ENCODE measurements at places on chromosomes 2 and 18.
A peak's percentile ranks its signal among the peaks of the same experiment; 100 is the strongest.

DNA sequence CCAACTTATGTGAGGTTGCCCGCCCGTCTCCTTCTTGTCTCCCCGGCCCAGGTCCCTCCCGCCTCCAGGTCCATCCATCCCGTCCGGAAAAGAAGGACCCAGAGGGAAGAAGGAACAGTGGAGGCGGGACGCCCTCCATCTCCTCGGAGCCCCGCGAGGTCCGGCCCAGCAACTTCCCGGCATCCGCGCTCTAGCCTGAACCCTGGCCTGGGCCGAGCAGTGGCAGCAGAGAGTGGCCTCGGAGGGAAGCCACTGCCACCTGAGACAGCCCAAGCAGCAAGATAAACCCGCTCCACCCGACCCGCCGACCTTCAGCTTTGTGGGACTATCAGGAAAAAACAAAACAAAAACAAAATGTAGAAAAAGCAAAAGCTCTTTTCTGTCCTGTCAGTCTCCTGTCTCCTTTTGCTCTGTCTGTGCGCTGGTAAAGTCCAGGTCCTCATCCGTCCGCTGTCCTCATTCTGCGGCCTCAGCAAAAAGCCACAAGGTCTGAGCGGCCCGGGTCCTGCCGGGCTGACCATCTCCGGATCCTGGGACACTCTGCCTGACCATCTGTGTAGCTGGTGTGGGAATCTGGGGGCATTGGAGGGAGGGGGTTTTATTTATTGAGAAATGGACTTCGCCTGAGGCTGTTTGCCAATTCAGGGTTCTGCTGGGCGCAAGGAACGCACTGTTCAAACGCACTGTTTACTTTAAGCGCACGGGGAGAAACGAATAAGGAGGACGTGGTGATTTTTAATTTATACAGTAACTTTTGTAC is 3.1 kb downstream of the DLX1 start:
- DNase-seq: no peak

DNA sequence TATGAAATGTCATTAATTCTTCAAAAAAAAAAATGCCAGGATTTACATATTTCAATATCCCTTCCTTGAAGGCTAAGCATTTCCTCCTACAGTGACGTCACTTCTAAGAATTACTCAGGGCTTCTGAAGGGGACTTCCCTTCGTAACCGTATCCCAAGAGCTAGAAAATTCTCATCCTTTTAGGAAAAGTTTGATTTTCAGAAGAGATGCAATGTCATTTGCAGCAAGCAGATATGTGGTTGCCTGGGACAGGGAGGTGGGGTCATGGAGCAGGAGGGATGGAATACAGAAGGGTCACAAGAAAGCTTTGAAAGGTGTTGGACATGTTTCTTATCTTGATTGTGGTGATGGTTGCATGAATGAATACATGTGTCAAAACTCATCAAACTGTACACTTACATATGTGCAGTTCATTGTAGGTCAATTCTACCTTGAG is 97.0 kb upstream of the ATL2 start:
- DNase-seq: no peak

GRCh38 chr2:142033393-142033792 is 97.4 kb downstream of the LRP1B start:
- DNase-seq: no peak

DNA sequence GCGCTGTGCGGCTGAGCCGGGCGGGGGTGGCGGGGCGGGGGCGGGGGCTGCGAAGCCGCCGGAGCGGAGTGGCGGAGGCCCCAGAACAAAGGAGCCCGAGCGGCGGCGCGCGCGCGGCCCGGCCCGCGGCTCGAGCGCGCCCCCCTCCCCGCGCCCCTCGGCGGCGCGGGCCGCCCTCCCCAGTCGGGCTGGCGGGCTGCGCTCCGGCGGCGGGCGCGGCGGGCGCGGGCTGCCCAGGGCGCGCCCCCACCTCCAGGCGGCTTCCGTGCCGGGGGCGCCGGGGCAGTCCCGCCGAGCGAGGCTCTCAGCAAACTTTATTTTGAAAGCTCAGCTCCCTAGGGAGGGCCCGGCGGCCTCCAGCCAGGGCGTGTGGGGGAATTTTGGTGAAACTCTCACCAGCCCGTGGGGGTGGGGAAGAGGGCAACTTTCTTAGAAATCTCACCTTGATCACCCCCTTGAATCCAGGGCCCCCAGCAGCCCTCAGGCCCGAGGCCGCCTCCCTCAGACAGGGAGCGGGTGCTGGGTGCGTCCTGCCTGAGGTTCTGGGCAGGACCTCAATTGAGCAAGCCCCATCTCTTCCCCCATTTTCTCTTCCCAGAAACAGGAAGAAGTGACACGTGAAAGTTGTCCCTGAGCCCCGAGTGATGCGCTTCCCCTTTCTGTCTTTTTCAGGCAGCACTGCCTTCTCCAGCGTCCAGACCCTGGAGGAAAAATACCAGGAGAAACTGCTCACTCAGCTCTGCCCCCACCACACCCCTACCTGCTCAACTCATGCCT is 786 bp downstream of the TET3 start:
- DNase-seq: peak; percentile 77

DNA sequence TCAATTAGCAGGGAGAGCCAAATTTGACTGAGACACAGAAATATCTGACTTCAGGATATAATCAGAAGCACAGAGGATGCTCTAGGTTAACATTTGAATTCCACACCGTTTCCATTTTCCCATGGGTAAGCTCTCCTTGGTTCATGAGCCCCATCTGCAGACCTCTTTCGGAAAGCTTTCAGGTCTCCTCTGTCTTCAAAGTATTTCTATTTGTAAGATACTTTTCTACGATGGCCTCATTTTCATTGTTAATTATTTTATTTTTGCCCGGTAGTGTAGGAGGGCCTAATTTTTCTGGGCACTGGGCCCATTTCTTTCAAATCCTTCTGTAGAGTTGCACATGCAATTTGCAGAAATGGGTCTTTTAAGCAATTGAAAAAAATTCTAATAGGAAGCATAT is 53.8 kb downstream of the LRPPRC start:
- no peak for DNase-seq

DNA sequence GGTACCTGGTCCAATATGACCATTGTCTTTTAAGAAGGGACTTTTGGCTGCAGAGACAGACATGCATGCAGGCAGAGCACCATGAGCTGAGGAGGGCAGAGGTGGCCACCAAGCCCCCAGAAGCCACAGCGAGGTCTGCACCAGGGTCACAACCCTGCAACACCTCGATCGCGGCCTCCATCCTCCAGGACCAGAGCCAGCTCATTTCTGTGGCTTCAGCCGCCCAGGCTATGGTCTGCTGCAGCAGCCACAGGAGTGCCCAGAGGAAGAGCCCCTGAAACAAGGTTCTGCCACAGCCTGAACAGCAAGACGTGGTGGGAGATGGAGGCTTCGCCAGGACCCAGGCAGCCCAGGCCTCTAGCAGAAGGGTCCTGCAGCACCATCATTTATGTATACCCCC is 53.9 kb downstream of the ANKMY1 start:
- no peak for DNase-seq

DNA sequence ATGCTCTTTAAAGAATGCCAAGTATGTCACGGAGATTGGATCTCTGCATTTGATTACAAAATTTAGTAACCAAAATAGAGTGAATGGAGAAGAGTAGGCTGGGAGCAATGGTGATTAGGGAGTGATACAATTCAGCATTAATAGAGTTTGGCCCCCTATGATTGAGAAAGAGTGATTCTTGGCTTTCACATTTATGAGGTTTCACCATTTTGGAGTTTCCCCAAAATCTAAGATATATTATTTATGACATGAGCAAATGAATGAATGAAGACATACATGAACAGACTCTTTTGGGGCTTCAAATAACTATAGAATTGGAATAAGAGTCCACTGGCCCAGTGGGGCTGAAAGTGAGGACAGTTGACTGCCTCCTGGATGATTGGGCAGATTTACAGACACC is 255.2 kb downstream of the LPIN1 start:
- DNase-seq: no peak

GRCh38 chr2:19982268-19982667 is 7.6 kb downstream of the WDR35 start:
- no peak for DNase-seq

GRCh38 chr2:241910604-241911520 is 41.3 kb downstream of the RTP5 start:
- DNase-seq: no peak

DNA sequence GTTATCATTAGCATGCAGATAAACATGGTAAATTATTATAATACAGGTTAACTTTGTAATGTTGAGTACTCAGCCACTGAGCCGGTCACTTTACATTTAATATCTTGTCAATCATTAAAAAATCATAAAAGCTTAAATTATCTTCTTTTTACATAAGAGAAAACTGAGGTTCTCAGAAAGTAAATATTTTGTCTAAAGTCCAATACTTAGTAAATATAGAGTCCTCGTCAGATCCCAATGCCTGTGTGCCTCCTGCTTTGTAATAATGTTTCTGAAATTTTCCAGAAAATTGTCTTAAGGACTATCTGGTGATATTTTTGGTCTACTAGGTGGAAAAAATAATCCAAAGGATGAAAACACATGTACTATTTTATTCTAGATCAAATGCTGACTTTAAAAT is 116.3 kb upstream of the WDSUB1 start:
- no peak for DNase-seq

GRCh38 chr18:49490246-49490762 is 3.3 kb upstream of the C18orf32 start:
- DNase-seq: no peak

- no peak for DNase-seq
These were observed 170.7 kb downstream of the CTIF start for GRCh38 chr18:48709371-48710062.

GRCh38 chr18:51195451-51196117 is 1.9 kb downstream of the MEX3C start:
- peak; percentile 64 for DNase-seq

- DNase-seq: no peak
These were observed 22.2 kb downstream of the FAM110C start for GRCh38 chr2:24107-24506.

DNA sequence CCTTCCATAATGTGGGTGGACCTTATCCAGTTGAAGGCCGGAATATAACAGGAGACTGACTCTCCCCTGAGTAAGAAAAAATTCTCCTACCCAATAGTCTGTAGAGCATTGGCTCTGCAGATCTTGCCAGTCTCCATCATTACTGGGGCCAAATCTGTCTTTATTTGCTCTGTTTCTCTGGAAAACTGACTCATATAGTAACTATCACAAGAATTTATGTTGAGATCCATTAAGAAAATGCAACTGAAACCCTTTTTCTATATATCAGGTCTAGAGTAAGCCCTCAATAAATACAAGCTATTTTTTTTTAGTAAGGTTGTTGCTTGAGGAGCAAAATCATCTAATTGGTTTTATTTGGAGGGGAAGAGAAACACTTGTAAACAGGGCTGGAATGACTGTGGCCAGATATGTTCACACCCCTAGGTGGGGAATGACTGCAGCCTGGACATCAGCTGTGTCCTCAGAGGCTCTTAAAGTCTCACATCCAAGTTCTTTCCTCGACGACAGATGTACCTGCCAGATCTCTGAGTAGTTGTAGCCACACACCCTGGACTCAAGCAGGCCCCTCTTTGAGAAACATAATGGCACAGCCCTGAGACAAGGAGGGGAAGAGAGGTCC is 339.7 kb downstream of the TNS1 start:
- DNase-seq: no peak

- no peak for DNase-seq
These were observed 12.3 kb downstream of the B3GNT2 start for GRCh38 chr2:62208074-62208757.

- DNase-seq: no peak
These were observed 3.7 kb upstream of the SP9 start for GRCh38 chr2:174330945-174331594.

Data from naive thymus-derived CD8-positive, alpha-beta T cell (primary cell).